ENCODE measurements at places on chromosomes 3 and 15.

GRCh38 chr15:90074023-90074422, 28.2 kb downstream of the IDH2 start:
- no peak for DNase-seq

DNA sequence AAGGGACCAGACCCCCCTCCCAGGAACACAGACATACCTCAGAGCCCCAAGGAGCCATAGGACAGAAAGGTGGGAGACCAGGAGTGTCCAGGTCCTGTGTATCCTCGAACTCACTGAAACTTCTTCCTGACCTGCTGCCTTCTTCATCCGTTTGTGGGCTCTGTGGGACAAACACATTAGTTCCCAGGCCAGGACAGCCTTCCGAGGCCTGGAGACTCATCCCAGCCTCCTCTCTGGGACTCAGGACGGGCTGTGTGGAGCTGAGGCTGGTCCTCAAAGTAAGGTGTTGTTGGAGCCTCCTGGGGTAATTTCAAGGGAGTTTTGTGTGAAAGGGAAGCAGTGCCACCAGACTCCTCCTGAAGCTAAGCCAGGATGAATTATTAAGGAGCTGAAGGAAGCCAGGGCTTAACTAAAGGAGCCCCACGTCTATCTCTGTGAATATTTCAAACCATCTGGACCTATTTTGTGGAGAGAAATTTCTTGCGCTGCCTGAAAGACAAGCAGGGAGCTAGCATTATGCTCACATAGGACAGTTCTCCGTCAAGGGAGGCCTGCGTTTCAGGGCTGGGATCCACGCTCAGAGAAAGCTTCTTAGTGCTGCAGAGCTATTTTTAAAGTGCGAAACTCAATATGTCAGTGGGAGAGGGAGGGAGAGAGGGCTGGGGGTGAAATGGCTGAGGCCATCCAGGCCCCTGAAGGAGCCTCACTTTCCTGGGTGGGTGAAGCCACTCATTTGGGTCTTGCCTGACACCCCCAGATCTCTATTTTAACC, 29.8 kb upstream of the PLA2G4E start:
- DNase-seq: no peak

GRCh38 chr3:17258823-17259436, 374.2 kb downstream of the PLCL2 start:
- peak; percentile 45 for DNase-seq

DNA sequence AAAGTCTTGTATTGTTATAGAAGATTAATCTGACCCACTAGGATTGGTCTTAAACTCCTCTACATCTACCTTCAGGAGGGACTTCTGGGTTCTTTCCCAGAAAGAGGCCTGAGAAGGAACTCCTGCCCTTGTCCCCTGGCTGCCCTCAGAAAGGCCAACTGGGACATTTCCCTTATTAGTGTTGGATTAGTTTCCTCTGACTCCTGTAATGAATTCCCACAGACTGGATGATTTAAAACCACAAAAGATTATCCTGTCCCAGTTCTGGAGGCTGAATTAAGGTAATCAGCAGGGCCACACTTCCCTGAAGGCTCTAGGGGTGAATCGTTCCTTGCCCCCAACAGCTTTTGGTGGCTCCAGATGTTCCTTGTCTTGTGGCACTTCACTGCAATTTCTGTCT, 102.8 kb upstream of the NMNAT3 start:
- DNase-seq: no peak

GRCh38 chr3:47056705-47057104, 77.2 kb downstream of the NBEAL2 start:
- no peak for DNase-seq

GRCh38 chr3:53350652-53351051, 3.3 kb upstream of the DCP1A start:
- no peak for DNase-seq

- DNase-seq: no peak
These were observed 157.5 kb downstream of the FBLN2 start for GRCh38 chr3:13706451-13706850.

- peak; percentile 15 for DNase-seq
These were observed 8.6 kb upstream of the TEX9 start for GRCh38 chr15:56356616-56357015.

Data from GM10248 (cell line).